ENCODE measurements at places on chromosomes 2 and 18. TPM values are rescaled to one million over a fixed set of nuclear protein-coding genes. Genes with fewer than 3 reads are reported as not detected.

CLIP4 gene
- total RNA-seq = 2.7 TPM

PELI1 gene
- total RNA-seq = 5.5 TPM

PARD3B gene
- total RNA-seq = 0.39 TPM

SATB2 gene
- total RNA-seq = 0.22 TPM

KCNK3 gene
- total RNA-seq = not detected

SLC30A3 gene
- total RNA-seq = 0.11 TPM

STARD6 gene
- not detected for total RNA-seq

MC4R gene
- not detected for total RNA-seq

SLC35G4 gene
- not detected for total RNA-seq

EXOC6B gene
- 31.0 TPM for total RNA-seq

ALPI gene
- total RNA-seq = not detected

RNU2-63P gene
- total RNA-seq = not detected

RESP18 gene
- not detected for total RNA-seq

DNMT3A gene
- 35.9 TPM for total RNA-seq

SPHKAP gene
- total RNA-seq = not detected

C1QL2 gene
- not detected for total RNA-seq
